Activated T-cell treated with anti-CD3 and anti-CD28 coated beads for 24 hours (primary cell): ENCODE measurements at places on chromosomes 4 and X.

DNA sequence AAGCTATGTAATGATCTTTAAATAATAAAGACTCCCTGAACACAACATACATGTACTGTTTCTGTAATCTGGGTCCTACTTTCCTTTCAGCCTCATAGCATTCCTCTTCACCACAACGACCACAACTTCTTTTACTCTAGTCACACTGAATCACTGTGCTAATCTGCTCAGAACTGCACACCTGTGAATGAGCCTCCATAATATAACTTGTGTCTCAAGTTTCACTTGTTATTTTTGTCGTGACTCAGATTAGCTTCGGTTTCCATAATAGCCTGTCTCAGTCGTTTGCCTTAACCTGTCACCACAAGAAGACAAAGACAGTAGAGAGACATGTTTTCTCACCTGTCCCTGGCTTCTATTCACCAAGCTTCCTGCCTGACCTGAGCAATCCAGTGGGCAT is 61.8 kb downstream of the MAGED1 start:
- no peak for DNase-seq

- no peak for DNase-seq
Observed at GRCh38 chrX:18252644-18253359, 32.1 kb upstream of the BEND2 start.

GRCh38 chr4:104829761-104830160 is 316.9 kb upstream of the TET2 start:
- DNase-seq = no peak

- DNase-seq = no peak
Observed at GRCh38 chrX:100642290-100642689, 1.7 kb upstream of the SRPX2 start.

DNA sequence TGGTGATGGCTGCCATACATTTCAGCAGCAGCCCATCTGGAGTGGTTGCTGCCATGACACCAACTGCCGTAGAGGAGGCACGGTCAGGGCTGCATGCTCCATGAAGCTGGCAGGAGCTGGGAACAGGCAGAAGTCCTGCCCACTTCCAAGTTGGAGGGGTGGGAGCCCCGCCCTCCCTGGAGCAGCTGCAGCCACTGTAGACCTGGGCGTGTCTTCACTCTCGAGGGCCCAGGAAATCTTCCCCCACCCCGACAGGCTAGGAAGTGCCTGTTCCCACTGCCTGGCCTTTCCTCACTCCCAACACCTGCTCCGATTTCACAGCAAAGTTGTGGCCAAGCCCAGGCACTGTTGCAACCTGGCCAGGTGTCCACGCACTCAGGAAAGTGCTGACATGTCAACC is 42.3 kb downstream of the NALF2 start:
- DNase-seq = no peak

- no peak for DNase-seq
Observed at GRCh38 chr4:112938461-112939058, 110.9 kb upstream of the ANK2 start.

- DNase-seq = no peak
Observed at GRCh38 chrX:108134724-108135123, 43.1 kb downstream of the ATG4A start.

- no peak for DNase-seq
Observed at GRCh38 chr4:1640190-1640589, 43.9 kb downstream of the FAM53A start.

GRCh38 chrX:11209798-11210414 is 83.3 kb upstream of the AMELX start:
- DNase-seq = no peak

GRCh38 chrX:20527558-20528011 is 260.9 kb upstream of the RPS6KA3 start:
- no peak for DNase-seq

DNA sequence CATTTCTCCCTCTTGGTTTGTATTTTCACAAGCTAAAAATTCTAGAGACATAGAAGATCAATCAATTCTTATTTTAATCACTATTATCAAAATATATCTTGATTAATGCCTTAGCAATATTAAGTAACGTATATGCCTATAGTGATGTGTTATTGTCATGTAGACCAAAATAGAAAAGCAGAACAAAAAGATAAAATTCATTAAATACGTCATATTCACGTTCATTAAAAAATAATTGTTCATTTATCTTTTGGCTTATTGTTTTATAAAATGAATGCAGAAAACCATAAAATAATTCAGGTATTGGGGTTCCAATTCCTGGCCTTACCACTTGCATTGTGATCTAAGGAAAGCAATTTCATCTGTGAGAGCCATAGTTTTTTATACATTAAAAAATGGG is 72.2 kb downstream of the AMELX start:
- DNase-seq = no peak

DNA sequence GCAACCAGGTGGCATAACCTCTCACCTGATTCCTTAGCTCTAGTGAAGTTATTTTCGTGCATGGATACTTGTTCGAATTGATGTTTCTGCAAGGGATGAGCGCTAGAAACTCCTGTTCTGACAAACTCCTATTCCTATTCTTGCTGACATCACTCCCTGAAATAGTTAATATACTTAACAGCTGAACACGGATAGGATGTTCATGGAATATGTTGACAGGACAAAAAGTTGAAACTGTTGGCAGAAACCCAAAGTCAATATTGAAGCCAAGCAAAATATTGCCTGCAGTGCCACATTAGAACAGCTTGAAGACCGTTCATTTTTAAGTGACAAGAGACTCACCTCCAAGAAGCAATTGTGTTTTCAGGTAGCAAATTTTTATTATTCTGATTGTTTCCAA is at the start of gene KLKB1:
KLKB1 (plus strand) TSS at position 287 of the 400 bp plus-strand sequence. CDS start 689 bp downstream, outside the sequence.
- DNase-seq = no peak

DNA sequence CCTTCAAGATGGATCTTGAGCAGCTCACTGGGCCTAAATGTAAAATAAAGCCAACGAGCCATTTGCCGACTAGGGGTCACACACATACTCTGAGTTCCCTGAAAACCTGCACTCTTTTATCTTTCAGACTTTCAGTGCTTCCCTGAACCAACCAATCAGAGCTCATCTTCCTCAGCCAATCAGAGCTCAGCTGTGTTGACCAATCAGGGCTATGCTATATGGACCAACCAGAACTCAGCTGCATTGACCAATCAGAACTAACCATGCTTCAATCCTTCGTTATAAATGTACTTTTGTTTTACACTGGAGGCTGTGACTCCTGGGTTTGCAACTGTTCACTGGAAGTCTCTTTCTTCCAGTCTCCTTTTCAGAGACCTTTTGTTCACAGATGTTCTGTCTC is 19.3 kb downstream of the SLC25A53 start:
- no peak for DNase-seq

GRCh38 chr4:53477636-53478035 is 100.2 kb downstream of the FIP1L1 start:
- DNase-seq = no peak

DNA sequence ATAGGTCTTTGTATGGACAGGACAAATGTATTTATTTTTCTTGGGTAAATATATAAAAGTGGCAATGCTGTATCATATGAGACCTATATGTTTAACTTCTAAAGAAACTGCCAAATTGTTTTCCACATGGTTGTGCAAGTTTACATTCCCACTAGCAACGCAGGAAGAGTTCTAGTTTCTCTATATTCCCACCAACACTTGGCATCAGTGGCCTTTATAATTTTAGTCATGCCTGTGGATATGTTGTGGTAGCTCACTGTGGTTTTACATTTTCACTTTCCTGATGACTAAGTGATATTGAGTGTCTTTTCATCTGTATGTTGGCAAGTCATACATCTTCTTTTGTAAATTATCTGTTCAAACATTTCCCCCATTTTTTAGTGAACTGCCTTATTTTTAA is 126.0 kb downstream of the EMCN start:
- no peak for DNase-seq

DNA sequence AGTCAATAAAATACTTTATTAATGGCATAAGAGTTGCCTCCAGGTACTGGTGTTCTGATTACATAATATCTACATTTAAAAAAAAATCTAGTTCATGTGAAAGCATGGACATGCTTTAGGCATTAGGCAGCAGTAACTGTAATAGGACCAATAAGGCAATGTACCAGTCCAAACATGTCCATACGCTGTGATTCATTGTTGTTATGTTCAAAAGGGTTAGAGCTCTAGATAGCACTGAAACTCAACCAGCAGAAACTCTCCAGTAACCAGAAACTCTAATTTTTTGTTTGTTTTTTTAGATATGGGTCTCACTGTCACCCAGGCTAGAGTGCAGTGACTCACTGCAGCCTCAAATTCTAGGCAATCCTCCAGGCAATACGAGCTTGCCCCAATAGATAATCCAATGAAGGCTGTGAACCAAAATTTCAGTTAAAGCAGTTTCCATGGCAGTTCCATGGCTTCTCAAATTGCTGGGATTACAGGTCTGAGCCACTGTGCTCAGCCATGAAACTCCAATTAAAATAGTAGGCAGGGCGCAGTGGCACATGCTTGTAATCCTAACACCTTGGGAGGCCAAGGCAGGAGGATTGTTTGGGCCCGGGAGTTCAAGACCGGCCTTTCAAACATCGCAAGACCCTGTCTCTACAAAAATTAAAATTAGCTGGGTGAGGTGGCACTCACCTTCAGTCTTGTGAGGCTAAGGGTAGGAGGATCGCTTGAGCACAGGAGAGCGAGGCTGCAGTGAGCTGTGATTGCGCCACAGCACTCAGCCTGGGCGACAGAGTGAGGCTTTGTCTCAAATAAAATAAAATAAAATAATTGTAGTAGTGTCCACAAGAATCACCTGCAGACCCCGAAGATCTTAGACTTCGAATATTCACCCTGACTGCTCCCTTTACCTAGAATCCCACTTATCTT is 36.3 kb downstream of the MGARP start:
- no peak for DNase-seq

DNA sequence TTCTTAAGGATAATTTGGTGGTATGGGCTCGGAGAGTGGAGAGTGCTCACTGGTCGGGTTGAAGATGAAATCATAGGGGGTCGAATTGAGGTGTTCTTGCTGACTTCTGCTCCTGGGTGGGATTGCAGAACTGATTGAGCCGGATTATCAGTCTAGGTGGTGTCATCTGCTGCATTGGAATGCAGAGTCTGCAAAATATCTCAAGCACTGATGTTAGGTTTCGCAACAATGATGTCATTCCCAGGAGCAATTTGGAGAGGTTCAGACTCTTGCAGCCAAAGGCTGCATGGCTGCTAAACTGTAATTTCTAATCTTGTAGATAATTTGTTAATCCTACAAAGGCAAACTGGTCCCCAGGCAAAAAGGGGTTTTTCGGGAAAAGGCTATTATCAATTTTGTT is 67.7 kb downstream of the RHOH start:
- DNase-seq = no peak

DNA sequence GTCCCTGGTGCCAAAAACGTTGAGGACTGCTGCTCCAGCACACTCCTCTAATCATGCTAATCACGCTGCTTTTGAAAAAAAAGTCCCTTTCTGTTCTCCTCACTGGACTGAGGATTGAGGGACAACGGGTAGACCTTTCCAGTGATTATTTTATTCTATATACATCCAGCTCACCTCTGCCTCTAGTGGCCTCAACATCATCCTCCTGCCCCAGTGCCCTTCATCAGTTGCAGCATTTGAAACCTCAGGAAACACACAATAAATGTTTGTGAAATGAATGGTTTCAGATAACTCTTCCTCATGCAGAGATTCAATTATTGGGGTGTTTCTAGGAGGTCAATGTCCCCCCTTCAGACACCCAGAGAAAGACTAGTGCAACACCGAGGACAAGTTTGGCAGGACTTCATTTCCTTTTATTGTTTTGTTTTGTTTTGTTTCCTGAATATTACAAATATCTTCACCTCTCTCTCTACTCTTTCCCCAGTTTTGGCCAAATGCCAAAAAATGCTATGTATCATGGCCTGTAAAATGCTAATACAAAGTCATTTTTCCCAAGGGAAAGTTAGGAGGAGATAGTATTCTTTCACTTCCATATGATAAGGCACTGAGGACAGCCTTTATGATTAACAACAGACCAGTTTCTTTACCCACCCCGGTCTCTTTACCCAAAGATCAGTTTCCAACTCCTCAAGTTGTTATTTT is 460.1 kb upstream of the SLIT2 start:
- no peak for DNase-seq

GRCh38 chrX:71396576-71396975 is 30.4 kb downstream of the TAF1 start:
- no peak for DNase-seq

- DNase-seq = no peak
Observed at GRCh38 chr4:17448689-17449088, 63.2 kb downstream of the QDPR start.

- DNase-seq = no peak
Observed at GRCh38 chr4:164531336-164531735, 222.6 kb upstream of the SMIM31 start.

DNA sequence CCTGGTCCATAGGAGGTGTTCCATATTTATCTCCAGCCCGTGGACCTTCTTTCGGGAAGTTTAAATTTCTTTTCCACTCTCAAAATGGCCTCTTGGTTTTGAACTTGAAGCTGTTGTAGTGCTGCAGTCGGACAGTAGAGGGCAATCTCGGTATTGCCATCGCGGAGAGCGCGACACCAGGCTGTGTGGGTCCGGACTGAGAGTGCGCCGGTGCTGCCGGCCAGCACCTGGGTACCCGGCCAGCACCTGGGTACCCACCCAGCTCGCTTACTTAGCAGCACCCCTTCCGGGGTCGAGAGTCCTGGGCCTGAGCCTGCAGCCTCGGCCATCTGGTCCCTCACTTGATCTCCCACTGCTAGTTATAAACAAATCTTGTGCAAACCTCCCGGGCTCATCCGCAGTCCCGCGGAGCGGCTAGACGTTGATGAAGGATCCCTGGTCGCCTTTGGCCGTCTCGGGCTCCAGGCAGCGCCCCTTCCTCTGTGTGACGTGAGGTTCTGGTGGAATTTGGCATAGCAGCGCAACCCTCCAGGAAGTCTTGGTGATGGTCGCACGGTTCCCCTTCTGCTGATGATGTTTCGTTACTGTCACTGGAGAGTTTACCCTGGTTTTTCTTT is 18.0 kb downstream of the FAM9A start:
- DNase-seq = peak; percentile 4

DNA sequence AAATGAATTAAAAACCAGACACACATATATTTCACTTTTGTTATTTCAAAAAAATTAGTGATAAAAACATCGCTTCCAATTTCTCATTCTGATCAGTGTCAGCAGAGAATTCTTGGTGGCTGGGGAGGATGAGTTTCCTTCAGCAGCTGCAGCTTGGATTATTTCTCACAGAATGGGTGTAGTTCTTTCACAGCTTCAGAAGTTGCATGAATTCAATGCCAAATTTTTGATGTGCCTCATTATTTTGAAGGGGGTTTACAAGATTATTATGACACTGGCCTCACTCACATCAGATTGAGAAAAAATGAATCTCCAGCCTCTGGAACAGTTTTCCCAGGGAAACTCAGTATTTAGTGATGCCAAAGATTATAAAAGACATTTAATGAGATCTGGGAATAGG is 184.9 kb upstream of the WDFY3 start:
- DNase-seq = no peak

GRCh38 chr4:128387600-128388351 is 100.2 kb upstream of the PGRMC2 start:
- DNase-seq = no peak

- no peak for DNase-seq
Observed at GRCh38 chr4:101806914-101807313, 16.4 kb downstream of the BANK1 start.

DNA sequence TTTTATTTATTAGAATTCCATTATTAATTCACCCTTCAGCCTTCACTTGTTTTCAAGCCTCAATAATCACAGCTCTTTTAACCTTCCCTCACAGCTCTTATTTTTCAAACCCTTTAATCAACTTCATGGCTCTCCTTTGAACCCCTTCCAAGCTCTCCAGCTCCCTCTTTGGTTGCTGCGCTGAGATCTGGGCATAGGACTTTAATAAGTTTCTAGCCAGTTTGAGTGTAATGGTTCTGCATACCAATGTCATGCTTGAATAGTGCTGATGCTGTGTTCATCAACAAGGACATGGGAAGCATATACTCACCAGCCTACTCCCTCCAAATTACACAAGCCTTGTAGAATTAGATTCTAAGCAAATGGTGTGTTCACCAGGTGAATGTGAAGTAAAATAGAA is 3.5 kb upstream of the RNF212 start:
- no peak for DNase-seq
